Fibroblast of pulmonary artery (primary cell): ENCODE measurements at places on chromosomes 11 and 22.

- DNase-seq: no peak
Observed at GRCh38 chr11:46038529-46038928, 82.7 kb downstream of the PHF21A start.

- no peak for DNase-seq
Observed at GRCh38 chr22:47168441-47168840, 406.0 kb downstream of the TBC1D22A start.

DNA sequence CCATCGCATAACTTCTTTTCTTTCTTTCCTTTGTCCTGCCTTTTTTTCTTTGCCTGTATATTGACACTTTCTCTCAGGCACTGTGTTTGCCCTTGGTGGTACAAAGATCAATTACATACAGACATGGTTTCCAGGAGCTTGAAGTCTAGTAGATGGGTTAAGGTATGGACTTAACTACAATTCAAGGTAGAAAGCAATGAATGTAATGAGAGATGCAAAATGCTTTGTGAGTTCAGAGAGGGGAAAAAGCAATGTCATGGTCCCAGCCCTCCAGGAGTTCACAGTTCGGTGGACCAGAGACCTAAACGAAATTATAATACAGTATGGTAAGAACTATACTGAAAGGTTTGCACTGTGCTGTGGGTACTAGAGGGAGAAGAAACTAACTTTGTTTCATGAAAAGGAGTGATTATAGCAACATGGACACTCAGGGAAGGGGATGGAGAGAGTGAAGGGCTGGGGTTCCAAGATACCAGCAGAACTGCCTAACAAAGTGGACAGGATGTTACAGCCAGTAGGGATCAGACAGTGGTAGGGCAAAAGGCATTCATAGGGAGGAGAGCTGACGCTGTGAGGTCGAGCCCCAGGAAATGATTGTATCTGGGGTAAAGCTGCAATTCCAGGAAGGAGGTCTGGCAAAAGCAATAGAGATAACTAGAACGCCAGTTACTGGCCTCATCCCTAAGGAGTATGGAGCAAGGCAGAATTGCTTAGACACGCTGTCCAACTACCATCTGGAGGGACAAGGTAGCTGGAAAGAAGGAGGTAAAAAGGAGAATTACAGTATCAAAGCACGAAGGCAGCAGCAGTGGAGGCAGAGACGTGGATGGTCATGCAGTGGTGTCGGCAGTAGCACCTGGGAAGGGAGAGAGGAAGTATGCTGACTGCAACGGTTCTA is 158.3 kb upstream of the MTMR2 start:
- peak; percentile 81 for DNase-seq

- DNase-seq: no peak
Observed at GRCh38 chr11:82959987-82960778, 58.6 kb downstream of the DDIAS start.

GRCh38 chr11:120147094-120147949 is 9.4 kb upstream of the TRIM29 start:
- DNase-seq: no peak

- DNase-seq: peak; percentile 58
Observed at GRCh38 chr11:63670433-63671321, 499 bp downstream of the ATL3 start.

- DNase-seq: peak; percentile 71
Observed at GRCh38 chr11:65150509-65151299, 16.4 kb upstream of the SYVN1 start.

GRCh38 chr11:109435121-109435742 is 13.2 kb downstream of the C11orf87 start:
- DNase-seq: no peak
